Central memory CD8-positive, alpha-beta T cell (primary cell): ENCODE measurements at places on chromosomes 4 and X.

DNA sequence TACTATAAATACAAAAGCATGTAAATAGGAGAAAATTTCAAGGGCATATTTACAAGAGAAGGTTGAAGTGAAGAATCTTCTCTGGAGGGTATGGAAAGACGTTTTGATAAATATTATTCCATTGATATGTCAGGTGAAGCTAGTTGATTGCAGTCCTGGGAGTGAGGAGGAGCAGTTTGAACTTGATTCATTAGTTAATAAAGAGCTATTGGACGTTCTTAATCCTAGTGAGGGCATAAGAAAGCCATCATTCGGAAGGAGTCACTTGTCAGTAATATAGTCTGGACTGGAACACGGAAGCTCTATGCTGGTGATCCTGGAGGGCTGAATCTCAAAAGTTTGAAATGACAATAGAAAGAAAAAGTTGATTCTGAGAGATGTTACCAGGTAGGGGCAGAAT, 455.1 kb downstream of the PACRGL start:
- H3K4me1 ChIP-seq, result no peaks in the 10 kb centered on the region
- no peak for DNase-seq
- H3K4me3 ChIP-seq, result no peak overlapping the region
- H3K27ac ChIP-seq, result no peak overlapping the region
- H3K27me3 ChIP-seq, result no peaks in the 10 kb centered on the region

GRCh38 chr4:52200339-52200725, 149.2 kb downstream of the SPATA18 start:
- no peaks in the 10 kb centered on the region for H3K27me3 ChIP-seq
- H3K36me3 ChIP-seq, result no peaks in the 10 kb centered on the region
- DNase-seq, result no peak
- no peak overlapping the region for H3K27ac ChIP-seq

GRCh38 chrX:23726191-23726590, 16.9 kb downstream of the ACOT9 start:
- no peaks in the 10 kb centered on the region for H3K27me3 ChIP-seq
- no peak overlapping the region for H3K4me3 ChIP-seq
- peaks cover 34% of the 10 kb centered on the region for H3K36me3 ChIP-seq
- DNase-seq, result no peak
- H3K4me1 ChIP-seq, result no peaks in the 10 kb centered on the region

- peaks cover 5% of the 10 kb centered on the region for H3K4me1 ChIP-seq
- DNase-seq, result no peak
- peaks cover 1% of the 10 kb centered on the region for H3K36me3 ChIP-seq
- peaks cover 80% of the 10 kb centered on the region for H3K27me3 ChIP-seq
- H3K4me3 ChIP-seq, result no peak overlapping the region
- H3K27ac ChIP-seq, result no peak overlapping the region
Observed at GRCh38 chr4:575281-576141, 584 bp downstream of the TMEM271 start.

DNA sequence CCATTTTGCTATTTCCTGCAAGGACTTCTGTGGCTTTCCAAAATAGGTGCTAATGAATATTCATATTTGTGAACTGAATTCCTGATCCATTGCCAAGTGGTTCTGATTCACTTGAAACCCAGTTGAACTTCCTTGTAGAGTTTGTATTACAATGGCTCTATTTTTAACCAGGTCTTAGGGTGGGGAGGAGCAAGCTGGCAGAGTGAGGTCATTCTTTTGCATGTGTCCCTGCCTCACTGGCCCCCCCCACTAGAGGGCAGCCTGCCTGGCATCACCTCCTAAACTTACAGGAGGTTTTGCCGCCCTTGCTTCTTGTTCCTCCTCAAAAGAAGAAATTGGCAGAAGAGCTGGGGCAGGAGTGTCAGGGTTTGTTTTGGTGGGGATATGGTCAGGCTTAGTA, 10.5 kb downstream of the PTTG2 start:
- H3K36me3 ChIP-seq, result no peaks in the 10 kb centered on the region
- H3K4me3 ChIP-seq, result no peak overlapping the region
- H3K27me3 ChIP-seq, result no peaks in the 10 kb centered on the region
- DNase-seq, result peak; percentile 37

DNA sequence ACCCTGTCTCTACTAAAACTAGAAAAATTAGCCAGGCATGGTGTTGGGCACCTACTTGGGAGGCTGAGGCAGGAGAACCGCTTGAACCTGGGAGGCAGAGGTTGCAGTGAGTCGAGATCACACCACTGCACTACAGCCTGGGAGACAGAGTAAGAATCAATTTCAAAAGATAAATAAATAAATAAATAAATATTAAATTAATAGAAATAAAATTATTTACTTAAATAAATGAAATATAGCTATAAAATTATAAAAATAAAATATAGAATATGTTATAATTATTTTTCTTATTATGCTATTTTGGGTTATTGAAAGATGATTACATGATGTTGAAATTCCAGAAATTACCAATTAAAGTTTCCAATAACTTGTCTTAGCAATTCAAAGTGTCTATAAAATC, 1029.8 kb upstream of the AGA start:
- no peaks in the 10 kb centered on the region for H3K27me3 ChIP-seq
- H3K36me3 ChIP-seq, result no peaks in the 10 kb centered on the region
- H3K4me1 ChIP-seq, result no peaks in the 10 kb centered on the region
- no peak overlapping the region for H3K4me3 ChIP-seq
- no peak overlapping the region for H3K27ac ChIP-seq
- DNase-seq, result no peak

DNA sequence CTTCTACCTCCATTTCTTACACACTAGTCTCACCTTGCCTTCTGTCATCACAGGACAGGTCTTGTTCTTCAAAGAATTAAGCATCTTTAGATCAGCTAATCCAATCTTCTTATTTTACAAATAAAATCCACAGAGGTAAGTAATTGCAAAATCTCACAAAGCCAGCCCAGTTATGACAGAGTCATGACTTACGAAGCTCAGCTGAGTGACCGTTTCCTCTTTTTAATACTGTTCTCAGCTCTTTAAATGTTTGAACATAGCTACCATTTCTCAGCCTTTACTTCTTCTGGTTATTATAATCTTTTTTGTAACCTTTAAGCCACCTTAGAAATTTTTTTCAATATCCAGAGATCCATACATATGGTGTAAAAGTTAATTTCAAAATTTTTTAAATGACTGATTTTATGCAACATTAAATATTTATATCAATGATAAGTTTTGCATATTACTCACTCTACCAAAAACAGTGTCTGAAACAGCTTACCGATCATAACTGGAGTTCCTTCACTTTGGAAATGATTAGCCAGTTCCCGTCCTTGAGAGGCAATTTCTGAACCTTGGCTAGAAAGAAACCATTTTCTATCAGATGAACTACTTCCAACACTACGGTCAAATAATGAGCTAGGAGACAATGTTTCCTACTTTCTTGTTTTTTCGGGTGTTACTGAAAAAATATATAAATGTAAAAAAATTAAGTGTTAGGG, 8.8 kb downstream of the ANKRD37 start:
- H3K27ac ChIP-seq, result peak overlapping the region; percentile 38
- H3K4me3 ChIP-seq, result no peak overlapping the region
- no peak for DNase-seq
- no peaks in the 10 kb centered on the region for H3K4me1 ChIP-seq
- H3K36me3 ChIP-seq, result peaks cover 26% of the 10 kb centered on the region

- H3K27ac ChIP-seq, result no peak overlapping the region
- peaks cover 3% of the 10 kb centered on the region for H3K36me3 ChIP-seq
- peaks cover 71% of the 10 kb centered on the region for H3K27me3 ChIP-seq
- H3K4me3 ChIP-seq, result no peak overlapping the region
- no peak for DNase-seq
Observed at GRCh38 chr4:158758703-158759102, 10.1 kb upstream of the FNIP2 start.

DNA sequence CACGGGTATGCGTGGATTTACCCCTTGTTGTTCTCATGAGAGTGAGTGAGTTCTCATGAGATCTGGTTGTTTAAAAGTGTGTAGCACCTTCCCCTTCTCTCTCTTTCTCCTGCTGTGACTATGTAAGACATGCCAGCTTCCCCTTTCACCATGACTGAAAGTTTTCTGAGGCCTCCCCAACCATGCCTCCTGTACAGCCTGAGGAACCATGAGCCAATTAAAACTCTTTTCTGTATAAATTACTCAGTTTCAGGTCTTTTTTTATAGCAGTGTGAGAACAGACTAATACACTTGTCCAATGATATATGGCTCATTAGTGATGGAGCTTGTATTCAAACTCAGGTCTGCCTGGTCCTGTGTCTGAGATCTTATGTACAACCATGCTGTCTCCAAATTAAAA, 28.5 kb upstream of the RTL3 start:
- no peak overlapping the region for H3K27ac ChIP-seq
- no peaks in the 10 kb centered on the region for H3K36me3 ChIP-seq
- H3K27me3 ChIP-seq, result no peaks in the 10 kb centered on the region
- H3K4me3 ChIP-seq, result no peak overlapping the region
- no peaks in the 10 kb centered on the region for H3K4me1 ChIP-seq

GRCh38 chr4:71604785-71605184, 179.1 kb downstream of the GC start:
- DNase-seq, result no peak
- peaks cover 12% of the 10 kb centered on the region for H3K27me3 ChIP-seq
- H3K4me3 ChIP-seq, result no peak overlapping the region
- no peak overlapping the region for H3K27ac ChIP-seq
- no peaks in the 10 kb centered on the region for H3K4me1 ChIP-seq

- DNase-seq, result no peak
- no peaks in the 10 kb centered on the region for H3K4me1 ChIP-seq
- no peak overlapping the region for H3K4me3 ChIP-seq
- no peaks in the 10 kb centered on the region for H3K27me3 ChIP-seq
Observed at GRCh38 chrX:142186103-142186502, 19.0 kb downstream of the MAGEC2 start.

DNA sequence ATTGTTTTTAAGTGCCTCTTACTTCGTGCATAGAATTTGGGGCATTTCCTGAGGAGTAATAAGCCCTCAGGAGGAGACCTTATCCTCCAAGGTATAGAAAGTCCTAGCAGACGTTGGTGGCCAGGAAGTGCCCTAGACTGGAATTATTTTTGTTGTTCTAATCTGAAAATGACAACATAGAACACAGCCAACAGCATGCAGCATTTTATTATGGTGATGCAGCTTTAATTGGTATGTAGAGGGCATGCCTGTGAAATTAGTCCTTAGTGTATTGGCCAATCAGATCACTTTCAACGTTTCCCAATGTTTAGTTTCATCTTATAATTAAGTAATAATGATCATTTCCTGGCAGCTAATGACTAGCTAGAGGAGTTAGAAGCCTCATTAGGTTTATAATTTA, 199.2 kb downstream of the SHROOM3 start:
- H3K4me1 ChIP-seq, result no peaks in the 10 kb centered on the region
- H3K27ac ChIP-seq, result no peak overlapping the region
- DNase-seq, result no peak
- H3K4me3 ChIP-seq, result no peak overlapping the region

- peaks cover 2% of the 10 kb centered on the region for H3K36me3 ChIP-seq
- peaks cover 9% of the 10 kb centered on the region for H3K27me3 ChIP-seq
- DNase-seq, result no peak
- no peaks in the 10 kb centered on the region for H3K4me1 ChIP-seq
- no peak overlapping the region for H3K27ac ChIP-seq
Observed at GRCh38 chr4:5553801-5554200, 154.6 kb downstream of the EVC2 start.

GRCh38 chr4:151434183-151434860, 25.3 kb downstream of the FHIP1A start:
- H3K27me3 ChIP-seq, result peaks cover 38% of the 10 kb centered on the region
- H3K36me3 ChIP-seq, result no peaks in the 10 kb centered on the region
- H3K4me3 ChIP-seq, result no peak overlapping the region
- H3K4me1 ChIP-seq, result no peaks in the 10 kb centered on the region
- DNase-seq, result no peak

DNA sequence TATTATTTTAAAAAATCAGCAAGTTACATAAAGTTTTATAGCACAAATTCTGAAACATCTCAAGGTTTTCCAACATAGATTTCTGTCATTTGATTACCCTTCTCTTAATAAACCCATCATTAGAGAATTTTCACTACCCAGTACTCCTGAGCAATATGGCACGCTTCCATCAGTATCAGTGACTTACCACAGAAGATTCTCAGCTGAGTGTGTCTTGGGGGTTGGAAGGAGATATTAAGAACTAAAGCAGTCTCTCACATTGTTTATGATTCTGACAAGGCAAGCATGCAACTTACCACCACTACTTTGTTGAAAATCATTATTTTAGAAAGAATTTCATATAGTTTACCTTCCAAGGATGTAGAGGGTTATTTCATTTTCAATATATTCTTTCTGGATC, 67.7 kb downstream of the INPP4B start:
- H3K27ac ChIP-seq, result no peak overlapping the region
- H3K4me1 ChIP-seq, result no peaks in the 10 kb centered on the region
- no peak overlapping the region for H3K4me3 ChIP-seq
- no peak for DNase-seq
- peaks cover 44% of the 10 kb centered on the region for H3K27me3 ChIP-seq
- H3K36me3 ChIP-seq, result no peaks in the 10 kb centered on the region

GRCh38 chr4:188190461-188190860, 51.2 kb downstream of the TRIML1 start:
- no peak overlapping the region for H3K4me3 ChIP-seq
- DNase-seq, result no peak
- no peak overlapping the region for H3K27ac ChIP-seq
- no peaks in the 10 kb centered on the region for H3K4me1 ChIP-seq

DNA sequence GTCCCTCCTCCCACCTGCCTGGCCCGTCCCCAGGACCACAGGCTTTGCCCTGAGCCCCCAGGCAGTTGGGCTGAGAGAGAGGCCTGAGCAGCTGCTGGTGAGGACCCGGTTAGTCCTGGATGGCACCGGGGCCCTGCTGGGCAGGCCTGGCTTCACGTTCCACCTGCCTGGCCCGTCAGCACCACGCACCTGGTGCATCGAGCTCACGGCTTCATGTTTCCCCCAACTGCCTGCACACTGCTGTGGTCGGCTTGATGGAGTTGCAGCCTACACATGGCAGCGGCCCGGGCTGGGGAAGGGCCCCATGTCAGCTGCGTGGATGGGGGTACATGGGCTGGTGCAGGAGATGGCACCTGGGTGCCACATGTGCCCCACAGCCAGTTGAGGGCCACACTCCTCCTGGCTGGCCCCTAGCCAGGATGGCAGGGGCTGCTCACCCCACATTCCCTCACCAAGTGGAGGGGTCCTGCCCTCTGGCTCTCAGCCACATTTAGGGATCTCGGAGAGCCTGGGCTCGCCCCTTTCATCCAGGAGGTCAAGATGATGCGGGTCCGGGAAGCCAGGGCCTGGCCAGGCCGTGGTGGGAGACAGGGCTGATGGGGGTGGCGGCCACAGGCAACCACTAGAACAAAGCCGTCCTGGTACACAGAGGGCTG, 28.5 kb downstream of the NKX1-1 start:
- H3K27me3 ChIP-seq, result no peaks in the 10 kb centered on the region

GRCh38 chr4:54213001-54213400, 16.1 kb upstream of the PDGFRA start:
- H3K36me3 ChIP-seq, result no peaks in the 10 kb centered on the region
- H3K27me3 ChIP-seq, result peaks cover 24% of the 10 kb centered on the region
- DNase-seq, result no peak
- H3K4me1 ChIP-seq, result no peaks in the 10 kb centered on the region
- H3K27ac ChIP-seq, result no peak overlapping the region

DNA sequence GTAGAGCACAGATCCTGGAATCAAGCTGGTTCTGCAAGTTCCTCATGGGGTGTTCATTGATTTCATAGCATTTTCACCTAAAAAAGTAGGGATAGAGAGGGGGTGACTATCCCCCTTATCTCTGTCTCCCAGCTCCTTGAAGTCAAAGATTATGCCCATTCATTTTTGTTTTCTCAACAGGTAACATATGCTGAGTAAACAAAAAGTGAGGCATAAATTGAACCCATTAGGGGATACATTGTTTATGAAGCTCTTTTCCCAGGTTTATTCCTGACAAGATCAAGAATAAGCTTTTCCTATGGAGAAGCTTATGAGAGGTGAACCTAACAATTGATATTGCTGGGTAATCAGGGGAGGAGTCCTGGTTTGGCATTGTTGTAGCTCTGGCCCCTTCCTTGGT, 9.2 kb upstream of the ANAPC4 start:
- H3K36me3 ChIP-seq, result peaks cover 14% of the 10 kb centered on the region
- no peak overlapping the region for H3K27ac ChIP-seq
- DNase-seq, result no peak
